ENCODE measurements at places on chromosomes 12 and 14. TPM values are rescaled to one million over a fixed set of nuclear protein-coding genes. Genes with fewer than 3 reads are reported as not detected.

The DPF3 gene
- 12.2 TPM for total RNA-seq

The B3GNT4 gene
- 0.19 TPM for total RNA-seq

DNA sequence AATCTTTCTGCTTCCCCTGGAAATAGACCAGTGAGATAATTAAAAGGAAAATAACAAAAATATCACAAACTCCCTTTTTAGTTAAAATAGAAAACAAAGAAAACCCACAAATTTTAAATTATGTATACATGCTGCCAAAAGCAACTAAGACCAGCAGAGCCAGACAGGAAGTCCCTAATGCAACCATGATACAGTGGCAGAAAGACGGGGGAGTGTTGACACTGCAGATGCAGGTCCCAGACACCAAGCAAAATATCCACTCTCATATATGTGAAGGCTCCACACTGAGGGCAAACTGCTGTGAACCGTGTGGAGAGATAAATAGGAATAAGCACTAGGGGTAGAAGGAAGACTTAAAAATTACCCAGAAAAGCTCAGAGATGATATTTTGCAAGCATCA is 401.0 kb downstream of the BTG1 start:
- no peak for DNase-seq
- no peaks in the 10 kb centered on the region for H3K36me3 ChIP-seq
- H3K27me3 ChIP-seq, result no peaks in the 10 kb centered on the region
- H3K4me3 ChIP-seq, result no peak overlapping the region

DNA sequence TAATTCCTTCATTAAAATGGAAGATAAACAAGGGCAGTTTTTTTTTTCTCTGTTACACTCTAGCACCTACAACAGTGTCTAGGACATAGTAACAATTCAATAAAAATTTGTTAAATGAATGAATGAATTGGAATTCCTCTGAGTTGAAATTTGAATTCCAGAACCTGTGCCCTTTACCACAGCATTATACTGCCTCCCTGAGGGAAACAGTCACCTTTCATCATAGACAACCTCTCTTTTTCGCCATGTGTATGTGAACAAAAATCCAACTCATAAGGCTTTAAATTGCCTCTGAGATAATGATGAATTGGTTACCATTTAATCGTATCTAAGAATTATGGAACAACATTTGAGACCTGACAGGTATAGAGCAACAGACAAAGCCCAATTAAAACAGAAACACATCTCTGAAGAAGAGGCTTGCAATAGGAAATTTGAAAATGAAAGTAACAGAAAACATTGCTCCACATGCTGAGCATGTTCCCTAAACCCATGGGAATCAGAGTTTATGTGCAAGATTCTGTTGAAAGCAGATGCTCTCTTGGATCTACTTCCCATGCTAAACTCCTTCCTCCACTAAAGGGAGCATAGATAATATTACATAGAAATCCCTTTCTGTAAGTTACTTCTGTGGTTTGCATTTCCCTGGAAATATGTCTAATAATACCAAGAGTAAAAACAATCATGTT is 657.8 kb downstream of the GALC start:
- no peaks in the 10 kb centered on the region for H3K27me3 ChIP-seq
- H3K4me1 ChIP-seq, result no peaks in the 10 kb centered on the region
- H3K27ac ChIP-seq, result no peak overlapping the region
- H3K36me3 ChIP-seq, result no peaks in the 10 kb centered on the region
- no peak overlapping the region for H3K4me3 ChIP-seq

- no peak overlapping the region for H3K4me3 ChIP-seq
- H3K27ac ChIP-seq, result no peak overlapping the region
- no peaks in the 10 kb centered on the region for H3K27me3 ChIP-seq
- H3K4me1 ChIP-seq, result peaks cover 10% of the 10 kb centered on the region
- peaks cover 17% of the 10 kb centered on the region for H3K36me3 ChIP-seq
Observed at GRCh38 chr12:79891506-79892162, 43.3 kb downstream of the PPP1R12A start.

Data from activated CD8-positive, alpha-beta memory T cell treated with anti-CD3 and anti-CD28 coated beads, Interleukin-2, amount 10 ng/mL, durations not matched to agents 7 days and 5 days (primary cell).